ENCODE measurements at places on chromosomes 3 and 15.

GRCh38 chr3:172824229-172824628 is 73.7 kb downstream of the ECT2 start:
- no peak for DNase-seq

GRCh38 chr3:108234387-108234957 is 12.2 kb upstream of the IFT57 start:
- DNase-seq = no peak

DNA sequence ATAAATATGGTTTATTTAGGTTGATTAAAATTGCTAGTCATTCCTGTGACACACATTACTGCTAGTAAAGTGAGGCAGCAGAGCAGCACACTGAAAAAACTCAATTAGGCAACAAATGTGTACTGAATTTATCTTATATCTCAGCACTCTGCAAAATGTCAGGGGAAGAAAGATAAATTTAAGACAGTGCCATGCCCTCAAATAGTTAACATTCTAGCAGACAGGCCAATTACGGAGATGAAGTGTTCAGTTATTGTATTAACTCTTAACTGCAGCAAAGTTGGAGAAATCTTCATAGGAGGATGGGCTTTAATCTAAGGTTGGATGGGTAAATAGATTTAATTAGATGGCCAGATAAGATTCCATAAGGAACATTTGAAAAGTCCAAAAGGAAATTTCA is 127.9 kb downstream of the PCCB start:
- DNase-seq = no peak

GRCh38 chr15:29233566-29233965 is 36.1 kb downstream of the NSMCE3 start:
- no peak for DNase-seq

DNA sequence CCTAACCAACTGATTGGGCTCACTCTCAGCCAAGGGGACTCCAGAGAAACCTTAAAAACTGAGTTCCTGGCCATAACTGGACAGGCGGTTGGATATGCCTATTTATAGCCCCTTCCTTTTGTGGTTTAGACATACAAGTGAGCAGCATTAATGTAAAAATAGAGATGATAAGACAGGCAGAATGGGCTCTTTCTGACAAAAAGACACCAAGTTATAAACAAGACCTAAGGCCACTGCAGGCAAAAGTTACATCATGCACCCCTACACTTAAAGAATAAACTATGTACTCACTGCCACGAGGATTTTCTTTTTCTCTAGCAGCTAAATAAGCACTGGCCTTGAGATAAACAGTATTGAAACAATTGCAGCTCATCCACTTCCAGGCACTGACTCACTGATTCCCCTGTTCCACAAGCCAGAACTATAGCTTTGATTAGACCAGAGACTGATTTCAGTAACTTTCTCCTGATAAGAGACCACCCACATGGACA is 30.1 kb downstream of the SUCNR1 start:
- DNase-seq = no peak

Data from stimulated activated CD8-positive, alpha-beta memory T cell treated with anti-CD3 and anti-CD28 coated beads, Interleukin-15, amount 100 ng/mL, for 24 hours (primary cell).